Immature natural killer cell (primary cell): ENCODE measurements at places on chromosomes 3 and 15. TPM values are rescaled to one million over a fixed set of nuclear protein-coding genes. Genes with fewer than 3 reads are reported as not detected.

Gene ERICH6
- polyA plus RNA-seq = not detected

Gene SH2D7
- polyA plus RNA-seq = not detected

Gene FLNB
- polyA plus RNA-seq = 0.94 TPM

Gene SEMA3G
- not detected for polyA plus RNA-seq

Gene CRABP1
- polyA plus RNA-seq = not detected

Gene CCDC39
- not detected for polyA plus RNA-seq

Gene GOLGA8J
- polyA plus RNA-seq = 0.17 TPM

Gene ZNF662
- polyA plus RNA-seq = 0.16 TPM

Gene HGD
- polyA plus RNA-seq = 2.5 TPM

Gene KY
- not detected for polyA plus RNA-seq

Gene HCN4
- polyA plus RNA-seq = not detected

Gene KNL1
- 0.20 TPM for polyA plus RNA-seq

GRCh38 chr3:18738393-18739098 lies 313.4 kb upstream of the SATB1 start:
- H3K4me1 ChIP-seq = peaks cover 78% of the 10 kb centered on the region
- peak overlapping the region; percentile 29 for H3K4me3 ChIP-seq
- peak overlapping the region; percentile 97 for H3K27ac ChIP-seq

- H3K27me3 ChIP-seq = peaks cover 3% of the 10 kb centered on the region
- no peak for DNase-seq
- no peaks in the 10 kb centered on the region for H3K36me3 ChIP-seq
- H3K4me3 ChIP-seq = peak overlapping the region; percentile 58
- H3K27ac ChIP-seq = peak overlapping the region; percentile 85
Observed at GRCh38 chr15:59291213-59291549, 81.5 kb downstream of the MYO1E start.

GRCh38 chr15:98772895-98773294 lies 124.6 kb downstream of the IGF1R start:
- H3K27me3 ChIP-seq = peaks cover 4% of the 10 kb centered on the region
- peaks cover 28% of the 10 kb centered on the region for H3K4me1 ChIP-seq
- no peaks in the 10 kb centered on the region for H3K36me3 ChIP-seq
- DNase-seq = no peak
- H3K27ac ChIP-seq = no peak overlapping the region
- no peak overlapping the region for H3K4me3 ChIP-seq

- no peak overlapping the region for H3K4me3 ChIP-seq
- H3K27me3 ChIP-seq = no peaks in the 10 kb centered on the region
- DNase-seq = no peak
- no peaks in the 10 kb centered on the region for H3K36me3 ChIP-seq
- no peak overlapping the region for H3K27ac ChIP-seq
- no peaks in the 10 kb centered on the region for H3K4me1 ChIP-seq
Observed at GRCh38 chr3:65993134-65993900, 45.4 kb downstream of the MAGI1 start.

GRCh38 chr3:60758831-60759230 lies 492.4 kb downstream of the FHIT start:
- peaks cover 23% of the 10 kb centered on the region for H3K4me1 ChIP-seq
- no peak overlapping the region for H3K4me3 ChIP-seq
- H3K27ac ChIP-seq = no peak overlapping the region
- no peaks in the 10 kb centered on the region for H3K27me3 ChIP-seq
- DNase-seq = no peak

DNA sequence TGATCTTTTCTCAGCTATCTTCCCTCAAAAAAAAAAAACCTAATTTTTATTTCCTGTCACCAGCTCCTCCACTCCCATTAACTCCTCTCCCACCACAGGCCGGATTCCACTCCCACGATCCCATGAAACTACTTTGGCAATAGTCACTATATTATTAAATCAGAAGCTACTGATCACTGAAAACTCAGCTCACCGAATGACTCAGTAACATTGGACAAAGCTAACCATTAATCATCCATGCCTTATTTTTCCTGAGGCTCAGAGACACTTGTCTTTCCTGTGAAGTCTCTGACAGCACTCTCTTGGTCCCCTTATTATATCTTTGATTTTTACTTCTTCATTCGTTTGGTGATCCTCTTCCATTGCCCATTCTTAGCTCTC lies 260.2 kb downstream of the CGGBP1 start:
- H3K4me1 ChIP-seq = peaks cover 9% of the 10 kb centered on the region
- peaks cover 12% of the 10 kb centered on the region for H3K27me3 ChIP-seq
- no peak overlapping the region for H3K4me3 ChIP-seq
- no peaks in the 10 kb centered on the region for H3K36me3 ChIP-seq
- DNase-seq = no peak
- no peak overlapping the region for H3K27ac ChIP-seq

GRCh38 chr3:171995486-171995885 lies 43.9 kb upstream of the FNDC3B start:
- H3K36me3 ChIP-seq = no peaks in the 10 kb centered on the region
- H3K4me3 ChIP-seq = no peak overlapping the region
- H3K27ac ChIP-seq = no peak overlapping the region

DNA sequence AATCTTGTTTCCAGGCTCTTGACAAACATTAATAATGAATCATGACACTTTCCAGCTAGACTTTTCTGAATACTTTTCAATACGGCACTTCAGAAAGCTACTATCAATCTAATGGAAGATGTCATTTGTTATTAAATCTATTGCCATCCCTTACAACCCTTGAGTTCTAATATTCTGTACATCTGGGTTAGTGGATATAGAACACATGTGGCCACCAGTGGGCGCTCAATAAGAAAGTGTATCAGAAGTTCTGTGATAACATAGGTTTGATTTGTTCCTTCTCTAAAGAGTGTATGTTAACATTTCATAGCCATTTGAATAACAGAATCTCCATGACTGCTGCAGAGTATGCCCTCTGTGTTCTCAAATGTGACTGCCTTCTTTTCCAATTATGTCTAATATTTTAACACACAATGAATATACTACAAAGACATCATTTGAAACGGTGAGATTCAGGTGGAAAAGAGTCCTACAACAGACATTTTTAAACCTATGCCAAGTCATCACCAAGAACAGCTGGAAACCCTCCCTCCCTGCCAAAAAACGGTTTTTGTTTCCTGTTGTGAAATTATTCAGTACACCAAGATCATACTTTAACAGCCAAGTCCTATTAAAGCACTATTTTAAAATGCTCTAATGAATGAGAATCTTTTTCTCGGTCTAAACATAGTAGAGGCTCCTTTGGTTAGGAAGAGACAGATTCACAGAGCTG lies 22.2 kb downstream of the ALDH1A2 start:
- H3K27me3 ChIP-seq = peaks cover 10% of the 10 kb centered on the region
- no peak overlapping the region for H3K27ac ChIP-seq
- H3K4me1 ChIP-seq = no peaks in the 10 kb centered on the region
- no peak overlapping the region for H3K4me3 ChIP-seq

GRCh38 chr3:146881966-146882760 lies 277.0 kb upstream of the PLSCR5 start:
- H3K4me1 ChIP-seq = no peaks in the 10 kb centered on the region
- no peak overlapping the region for H3K27ac ChIP-seq
- no peaks in the 10 kb centered on the region for H3K36me3 ChIP-seq
- H3K4me3 ChIP-seq = no peak overlapping the region

DNA sequence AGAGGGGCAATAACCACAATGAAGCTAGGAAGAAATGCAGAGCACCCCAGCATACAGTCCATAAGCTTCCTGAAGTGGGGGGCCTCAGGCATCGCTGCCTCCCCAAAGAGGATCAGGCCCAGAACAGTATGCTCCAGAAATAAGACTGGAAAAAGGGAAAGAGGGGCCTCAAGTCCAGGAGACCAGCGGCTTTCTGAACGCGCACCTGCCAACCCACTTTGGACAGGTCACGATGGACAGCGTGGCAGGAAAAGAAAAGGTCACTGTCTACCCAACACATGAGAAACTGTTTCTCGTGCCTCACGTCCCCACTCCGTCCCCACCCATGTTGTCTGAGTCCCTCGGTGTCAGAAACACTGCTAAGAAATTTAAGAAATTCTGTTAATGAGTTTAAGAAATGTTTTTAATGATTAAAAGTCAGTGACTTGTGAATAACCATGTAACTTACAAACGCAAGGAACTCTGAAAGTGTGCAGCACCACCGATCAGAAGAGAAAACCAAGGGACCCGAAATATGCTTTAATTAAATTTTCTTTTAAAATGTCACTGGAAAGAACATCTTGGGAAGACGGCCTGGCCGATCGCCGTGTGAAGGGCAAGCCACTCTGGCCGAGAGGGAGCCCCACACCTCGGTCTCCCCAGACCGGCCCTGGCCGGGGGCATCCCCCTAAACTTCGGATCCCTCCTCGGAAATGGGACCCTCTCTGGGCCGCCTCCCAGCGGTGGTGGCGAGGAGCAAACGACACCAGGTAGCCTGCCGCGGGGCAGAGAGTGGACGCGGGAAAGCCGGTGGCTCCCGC lies 1.7 kb upstream of the PPARG start:
- H3K4me1 ChIP-seq = no peaks in the 10 kb centered on the region
- no peak overlapping the region for H3K27ac ChIP-seq
- peaks cover 20% of the 10 kb centered on the region for H3K27me3 ChIP-seq
- DNase-seq = no peak

- peak overlapping the region; percentile 12 for H3K27ac ChIP-seq
- no peaks in the 10 kb centered on the region for H3K36me3 ChIP-seq
- peaks cover 4% of the 10 kb centered on the region for H3K27me3 ChIP-seq
- H3K4me3 ChIP-seq = no peak overlapping the region
Observed at GRCh38 chr3:172546628-172547214, 23.5 kb upstream of the TNFSF10 start.

GRCh38 chr3:5297895-5298294 lies 110.4 kb downstream of the EDEM1 start:
- no peak overlapping the region for H3K4me3 ChIP-seq
- H3K4me1 ChIP-seq = peaks cover 17% of the 10 kb centered on the region
- DNase-seq = no peak
- H3K27me3 ChIP-seq = no peaks in the 10 kb centered on the region
- no peak overlapping the region for H3K27ac ChIP-seq

DNA sequence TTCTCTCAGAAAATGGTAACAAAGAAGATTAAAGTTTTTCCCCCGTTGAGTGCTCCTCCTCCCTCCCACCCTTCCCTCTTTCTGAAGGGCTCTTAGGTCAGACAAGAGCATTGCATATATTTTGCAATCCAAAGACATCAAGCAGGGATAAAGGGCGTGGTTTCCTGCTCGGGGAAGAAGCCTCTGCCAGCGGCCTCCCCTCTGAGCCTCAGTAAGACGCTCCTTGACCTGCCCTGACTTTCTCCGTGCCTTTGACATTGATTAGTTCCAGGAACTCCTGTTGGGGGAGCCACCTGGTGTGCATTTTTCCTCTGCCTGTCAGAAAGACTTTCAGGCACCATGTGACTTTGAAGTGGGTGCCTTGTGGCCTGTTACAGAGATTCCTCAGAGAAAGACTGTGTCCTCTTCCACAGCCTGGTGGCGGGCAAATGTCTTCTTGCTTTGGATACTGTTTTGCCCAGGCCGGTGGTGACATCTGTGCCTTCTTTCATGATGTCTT lies 87.2 kb upstream of the TBL1XR1 start:
- H3K27me3 ChIP-seq = no peaks in the 10 kb centered on the region
- H3K36me3 ChIP-seq = no peaks in the 10 kb centered on the region
- no peak for DNase-seq
- peaks cover 19% of the 10 kb centered on the region for H3K4me1 ChIP-seq
- no peak overlapping the region for H3K4me3 ChIP-seq
- no peak overlapping the region for H3K27ac ChIP-seq

GRCh38 chr15:25892126-25892525 lies 29.0 kb upstream of the ATP10A start:
- no peaks in the 10 kb centered on the region for H3K4me1 ChIP-seq
- H3K27me3 ChIP-seq = no peaks in the 10 kb centered on the region
- no peak for DNase-seq
- H3K27ac ChIP-seq = no peak overlapping the region
- H3K4me3 ChIP-seq = no peak overlapping the region

DNA sequence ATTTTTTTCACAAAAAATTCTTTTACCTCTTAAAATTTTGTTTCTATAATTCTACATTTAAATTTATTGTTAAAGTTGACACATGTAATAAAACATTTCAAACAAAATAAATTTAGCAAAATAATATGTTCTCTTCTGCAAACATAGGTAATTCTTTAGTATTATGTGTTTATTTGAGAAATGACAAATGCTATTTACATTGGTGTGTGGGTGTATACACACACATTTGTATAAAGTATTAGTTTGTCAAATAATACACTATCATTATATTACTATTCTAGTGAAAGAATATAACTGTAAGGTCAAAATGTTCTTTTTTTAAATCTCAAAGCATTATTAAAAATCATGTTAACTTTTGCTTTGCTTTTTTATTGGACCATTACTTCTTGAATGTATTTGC lies 1370.6 kb downstream of the SI start:
- H3K4me3 ChIP-seq = no peak overlapping the region
- DNase-seq = no peak
- H3K27me3 ChIP-seq = no peaks in the 10 kb centered on the region

- no peak overlapping the region for H3K4me3 ChIP-seq
- no peaks in the 10 kb centered on the region for H3K4me1 ChIP-seq
- no peak overlapping the region for H3K27ac ChIP-seq
- H3K36me3 ChIP-seq = no peaks in the 10 kb centered on the region
- DNase-seq = no peak
- peaks cover 10% of the 10 kb centered on the region for H3K27me3 ChIP-seq
Observed at GRCh38 chr3:17823036-17823435, 80.6 kb upstream of the TBC1D5 start.

DNA sequence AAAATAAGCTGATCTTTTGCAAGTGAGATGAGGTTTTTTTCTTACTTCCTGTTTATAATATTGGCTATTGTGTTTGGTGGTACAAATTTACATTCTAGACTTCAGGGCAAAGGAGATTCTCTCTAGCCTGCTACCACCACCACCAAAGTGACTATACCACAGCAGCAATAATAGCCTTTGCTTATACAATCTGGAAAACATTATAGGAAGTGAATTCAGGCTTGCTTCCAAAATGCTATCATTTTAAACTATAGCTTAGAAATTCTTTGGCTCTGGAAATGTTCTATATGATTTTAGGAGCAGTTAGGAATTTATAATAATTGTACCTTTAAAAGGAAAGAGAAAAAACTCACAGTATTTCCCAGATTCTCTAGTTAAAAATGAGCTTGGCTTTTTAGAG lies 94.4 kb downstream of the TFG start:
- DNase-seq = no peak
- peaks cover 3% of the 10 kb centered on the region for H3K27me3 ChIP-seq
- no peak overlapping the region for H3K27ac ChIP-seq
- H3K4me3 ChIP-seq = no peak overlapping the region
- H3K4me1 ChIP-seq = no peaks in the 10 kb centered on the region

GRCh38 chr3:1969281-1969680 lies 129.4 kb upstream of the CNTN4 start:
- no peaks in the 10 kb centered on the region for H3K36me3 ChIP-seq
- no peaks in the 10 kb centered on the region for H3K4me1 ChIP-seq
- no peak for DNase-seq
- H3K4me3 ChIP-seq = no peak overlapping the region
- H3K27ac ChIP-seq = no peak overlapping the region

DNA sequence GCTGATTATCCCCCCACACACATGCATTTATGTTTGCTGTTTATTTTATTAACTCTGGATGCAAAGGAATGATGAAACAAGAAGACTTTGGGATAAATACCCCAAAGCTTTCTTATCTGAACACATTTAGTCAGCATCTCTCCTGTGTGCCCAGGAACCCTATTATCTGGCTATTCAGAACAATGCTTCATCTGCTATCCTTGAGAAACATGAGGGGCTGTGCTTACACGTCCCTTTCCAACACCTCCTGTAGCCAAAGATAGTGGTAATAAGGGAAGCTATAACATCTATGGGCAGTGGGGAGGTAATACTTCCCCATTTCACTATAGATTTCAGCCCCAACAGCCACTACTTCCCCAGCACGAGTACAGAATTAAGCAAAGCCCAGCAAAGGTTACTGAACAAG lies 94.7 kb downstream of the SSR3 start:
- H3K27me3 ChIP-seq = no peaks in the 10 kb centered on the region
- no peak overlapping the region for H3K27ac ChIP-seq
- no peak overlapping the region for H3K4me3 ChIP-seq
- no peak for DNase-seq
- H3K4me1 ChIP-seq = no peaks in the 10 kb centered on the region
